ENCODE measurements at places on chromosomes 11 and 22.
A peak's percentile ranks its signal among the peaks of the same experiment; 100 is the strongest.

GRCh38 chr11:117471776-117472175 lies 144.1 kb downstream of the CEP164 start:
- DNase-seq: no peak

- peak; percentile 22 for DNase-seq
Measured at GRCh38 chr22:19118329-19118880, 3.8 kb downstream of the DGCR2 start.

DNA sequence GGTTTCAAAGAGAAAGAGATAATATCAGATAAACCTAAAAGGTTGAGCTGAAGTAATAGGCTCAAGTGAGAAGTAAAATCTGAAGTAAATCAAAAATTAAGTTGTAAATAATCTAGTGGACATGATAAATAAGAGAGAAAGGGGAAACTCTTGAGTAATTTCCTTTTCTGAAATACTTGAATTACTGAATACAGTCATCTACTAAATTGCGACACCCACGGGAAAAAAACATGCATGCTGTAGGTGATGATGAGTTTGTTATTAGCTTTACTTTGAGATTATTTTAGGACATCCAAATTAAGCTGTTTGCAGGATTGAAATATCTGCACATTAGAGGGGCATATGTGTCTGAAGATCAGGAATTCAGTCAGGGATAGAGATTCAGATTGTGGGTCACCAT lies 50.0 kb upstream of the CARD18 start:
- no peak for DNase-seq

- DNase-seq: no peak
Measured at GRCh38 chr11:114877976-114878375, 199.6 kb downstream of the NXPE2 start.
